Kidney epithelial cell (primary cell): ENCODE measurements at places on chromosomes 12 and 14.

DNA sequence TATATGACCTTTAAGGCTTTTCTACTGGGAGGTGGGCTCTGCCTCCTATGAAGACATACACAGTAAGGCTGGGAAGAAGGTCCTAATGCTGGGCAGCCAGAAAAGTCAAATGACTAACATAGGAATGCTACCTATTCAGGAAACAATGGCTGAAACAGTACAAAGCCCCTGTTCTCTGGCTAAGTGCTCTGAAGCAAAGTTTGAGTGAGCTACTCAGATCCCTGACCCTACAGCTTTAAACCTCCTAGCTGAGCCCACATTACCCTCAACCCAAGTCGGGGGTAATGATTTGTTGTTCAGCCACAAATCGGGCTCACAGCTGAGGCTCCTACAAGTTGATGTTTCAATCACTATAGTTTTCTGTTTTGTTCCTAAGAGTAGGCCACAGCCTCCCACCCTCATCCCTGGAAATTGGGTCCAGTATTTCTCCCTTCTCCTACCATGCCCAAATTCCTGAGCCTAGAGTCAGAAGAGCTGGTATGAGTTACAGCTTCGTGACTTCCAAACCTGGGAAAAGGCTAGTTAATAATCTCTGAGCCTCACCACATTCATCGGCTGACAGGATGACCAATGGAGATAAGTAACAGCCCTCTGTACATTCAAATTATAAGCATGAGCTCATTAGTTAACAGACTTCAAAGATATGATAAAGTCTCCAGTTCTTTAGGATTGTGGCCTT, 46.5 kb downstream of the BTBD7 start:
- DNase-seq = peak; percentile 92

GRCh38 chr12:113226696-113227568, 5.7 kb downstream of the TPCN1 start:
- no peak for DNase-seq

DNA sequence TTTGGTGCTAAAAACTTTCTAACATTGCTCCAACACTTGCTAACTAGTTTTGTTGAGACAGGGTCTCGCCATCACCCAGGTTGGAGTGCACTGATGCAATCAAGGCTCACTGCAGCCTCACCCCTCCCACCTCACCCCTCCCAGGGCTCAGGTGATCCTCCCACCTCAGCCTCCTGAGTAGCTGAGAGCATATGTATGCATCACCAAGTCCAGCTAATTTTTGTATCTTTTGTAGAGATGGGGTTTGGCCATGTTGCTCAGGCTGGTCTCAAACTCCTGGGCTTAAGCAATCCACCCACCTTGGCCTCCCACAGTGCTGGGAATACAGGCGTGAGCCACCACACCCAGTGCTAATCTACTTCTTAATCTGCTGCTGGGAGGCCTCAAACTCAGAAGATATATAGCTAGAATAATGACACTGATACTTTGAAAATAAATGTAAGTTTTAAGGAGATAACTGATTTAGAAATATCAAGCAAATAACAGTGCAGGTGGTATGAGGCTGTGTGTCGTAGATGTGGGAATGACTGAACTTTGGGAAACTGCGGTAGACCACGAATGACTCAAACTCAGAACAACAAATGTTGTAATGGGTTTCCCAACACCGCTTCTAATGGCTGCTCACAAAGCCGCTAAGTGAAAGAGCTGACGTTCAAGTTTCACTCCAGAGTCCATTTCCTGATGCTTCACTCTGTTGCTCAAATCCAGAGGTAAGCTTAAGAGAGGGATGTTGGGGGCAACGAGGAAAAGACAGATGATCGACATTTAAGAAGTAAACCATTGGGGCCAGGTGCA, 10.0 kb downstream of the TMCC3 start:
- DNase-seq = peak; percentile 95

- DNase-seq = peak; percentile 12
These were observed 49.4 kb downstream of the GPATCH2L start for GRCh38 chr14:76201162-76201561.

- no peak for DNase-seq
These were observed 13.9 kb upstream of the CLEC4E start for GRCh38 chr12:8554451-8555195.

- no peak for DNase-seq
These were observed 191.9 kb downstream of the SOX5 start for GRCh38 chr12:23757541-23757962.

- no peak for DNase-seq
These were observed 784 bp downstream of the PSMA6 start for GRCh38 chr14:35292770-35293561.

GRCh38 chr12:24788886-24789285, 160.0 kb downstream of the BCAT1 start:
- DNase-seq = no peak

DNA sequence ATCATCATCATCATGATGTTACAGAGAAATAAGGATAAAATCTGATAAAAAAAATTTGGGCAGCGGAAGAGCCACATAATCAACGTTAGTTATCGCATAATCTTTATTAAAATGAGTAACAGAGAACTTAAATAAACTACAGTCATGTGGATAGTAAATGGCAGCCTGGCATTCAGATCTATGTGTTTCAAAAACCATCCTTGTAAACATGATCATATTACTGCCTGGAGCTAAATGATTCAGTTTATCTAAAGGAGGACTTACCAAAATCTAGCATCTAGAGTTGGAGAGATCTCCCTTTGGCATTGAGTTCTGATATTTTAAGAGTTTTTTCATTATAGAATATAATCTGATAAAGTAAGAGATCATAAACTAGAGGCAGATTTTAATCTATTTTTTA, 200.1 kb upstream of the MGAT4C start:
- DNase-seq = no peak

- DNase-seq = no peak
These were observed 113.0 kb downstream of the GLT1D1 start for GRCh38 chr12:128966203-128966810.

DNA sequence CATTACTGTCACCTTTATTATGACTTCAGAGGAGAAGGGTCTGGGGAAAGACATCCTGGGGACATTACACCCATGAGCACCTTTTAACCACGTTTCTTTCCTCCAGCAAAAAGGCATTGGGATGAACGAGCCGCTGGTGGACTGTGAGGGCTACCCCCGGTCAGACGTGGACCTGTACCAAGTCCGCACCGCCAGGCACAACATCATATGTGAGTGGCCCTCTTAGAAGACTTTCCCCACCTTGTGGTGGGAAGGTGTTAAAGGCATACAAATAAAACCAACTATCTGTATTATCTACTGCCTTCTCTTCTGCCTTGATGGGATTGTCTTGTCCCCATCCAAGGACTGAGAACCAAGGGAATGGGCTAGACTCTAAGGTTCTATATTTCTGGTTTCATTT, 6.0 kb downstream of the PSMD9 start:
- DNase-seq = no peak

GRCh38 chr12:51921017-51921725, 13.9 kb downstream of the ACVRL1 start:
- no peak for DNase-seq

DNA sequence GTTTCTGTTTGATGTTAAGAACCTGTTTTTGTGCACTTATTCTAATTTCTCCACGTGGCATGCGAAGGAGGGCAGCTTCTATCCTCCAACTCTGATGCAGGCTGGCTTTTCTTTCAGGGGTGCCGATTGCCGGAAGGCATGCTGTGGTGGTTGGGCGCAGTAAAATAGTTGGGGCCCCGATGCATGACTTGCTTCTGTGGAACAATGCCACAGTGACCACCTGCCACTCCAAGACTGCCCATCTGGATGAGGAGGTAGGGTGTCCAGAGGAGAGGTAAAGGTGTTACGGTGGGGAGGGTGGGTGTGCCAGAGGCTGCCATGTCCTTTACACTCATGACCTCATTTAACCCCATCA, 29.6 kb downstream of the MTHFD1 start:
- DNase-seq = no peak

DNA sequence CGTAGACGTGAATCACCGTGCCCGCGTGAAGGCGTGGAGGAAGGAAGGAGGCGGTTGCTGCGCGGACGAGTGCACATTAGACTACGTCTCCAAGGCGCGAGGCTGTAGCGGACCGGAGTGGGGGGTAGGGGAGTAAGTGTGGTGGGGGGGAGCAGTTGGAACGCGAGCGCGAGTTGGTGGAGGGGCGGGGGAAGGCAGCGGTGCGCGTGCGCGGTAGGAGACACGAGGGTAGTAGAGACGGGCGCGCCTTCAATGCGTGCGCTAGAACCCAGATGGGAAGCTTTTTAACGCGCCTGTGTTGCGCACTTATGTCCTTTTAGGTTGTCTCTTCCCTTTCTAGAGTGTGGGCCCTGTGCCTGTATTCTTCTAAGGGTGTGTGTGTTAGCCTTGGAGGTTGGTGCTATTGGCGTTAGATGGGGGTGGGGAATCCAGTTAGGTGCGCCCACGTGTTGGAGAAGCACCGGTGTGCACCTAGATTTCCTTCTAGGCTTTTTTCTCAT, 604 bp downstream of the EIF4B start:
- no peak for DNase-seq

DNA sequence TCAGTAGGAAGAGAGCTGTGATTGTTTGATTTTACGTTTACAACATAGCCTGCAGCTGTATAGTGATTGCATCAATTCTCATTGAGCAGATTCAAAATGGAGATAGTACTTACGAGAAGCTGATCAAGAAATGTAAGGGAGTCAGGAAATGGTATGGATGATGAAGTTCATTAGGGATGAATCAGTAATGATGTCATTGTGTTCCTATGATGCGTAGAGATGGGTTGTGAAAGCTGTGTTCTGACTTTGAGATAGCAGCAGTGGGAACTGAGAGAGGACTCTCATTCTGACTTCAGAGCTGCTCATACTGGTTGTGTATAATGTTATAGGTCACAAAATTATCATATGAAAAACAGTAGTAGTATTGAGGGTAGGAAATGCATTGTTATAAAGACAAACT, 44.0 kb downstream of the TTLL5 start:
- no peak for DNase-seq

DNA sequence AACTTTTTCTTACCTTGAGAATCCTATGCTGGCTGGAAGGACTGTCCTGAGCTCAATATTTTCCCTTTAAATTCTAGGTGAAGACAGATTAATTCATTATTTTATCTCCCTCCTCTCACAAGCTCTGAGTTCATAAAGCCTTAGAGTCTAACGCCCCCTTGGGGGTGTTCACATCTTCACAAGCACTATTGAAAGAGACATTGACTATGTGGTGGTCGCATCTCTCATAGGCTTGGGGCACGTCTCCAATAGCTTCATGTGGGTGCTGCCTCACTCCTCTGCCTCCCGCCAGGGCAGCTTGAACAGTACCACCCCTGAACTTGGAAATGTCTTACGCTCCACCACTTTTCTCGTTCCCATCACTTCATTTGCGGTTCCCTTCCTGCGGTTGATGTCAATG, 106.2 kb downstream of the UNC79 start:
- no peak for DNase-seq

DNA sequence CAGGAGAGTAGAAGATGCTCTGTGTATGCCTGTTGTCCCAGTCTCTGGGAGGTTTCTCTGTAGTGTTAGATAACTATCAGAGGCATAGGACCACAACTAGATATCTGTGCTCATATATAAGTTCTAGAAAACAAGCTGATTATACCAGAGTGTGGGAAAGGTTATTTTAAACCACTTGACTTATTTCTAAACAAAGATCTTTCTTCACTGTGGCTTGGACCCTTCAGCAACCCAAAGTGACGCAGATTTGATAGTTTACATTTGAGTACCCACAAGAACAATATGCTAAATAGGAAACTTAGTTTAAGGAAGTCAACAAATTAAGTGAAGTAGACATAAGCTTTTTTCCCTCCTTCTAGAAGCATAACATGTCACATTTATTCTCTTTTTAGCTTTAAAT, 41.3 kb downstream of the RIC8B start:
- no peak for DNase-seq

GRCh38 chr14:44151130-44151820, 355.8 kb downstream of the FSCB start:
- DNase-seq = no peak

DNA sequence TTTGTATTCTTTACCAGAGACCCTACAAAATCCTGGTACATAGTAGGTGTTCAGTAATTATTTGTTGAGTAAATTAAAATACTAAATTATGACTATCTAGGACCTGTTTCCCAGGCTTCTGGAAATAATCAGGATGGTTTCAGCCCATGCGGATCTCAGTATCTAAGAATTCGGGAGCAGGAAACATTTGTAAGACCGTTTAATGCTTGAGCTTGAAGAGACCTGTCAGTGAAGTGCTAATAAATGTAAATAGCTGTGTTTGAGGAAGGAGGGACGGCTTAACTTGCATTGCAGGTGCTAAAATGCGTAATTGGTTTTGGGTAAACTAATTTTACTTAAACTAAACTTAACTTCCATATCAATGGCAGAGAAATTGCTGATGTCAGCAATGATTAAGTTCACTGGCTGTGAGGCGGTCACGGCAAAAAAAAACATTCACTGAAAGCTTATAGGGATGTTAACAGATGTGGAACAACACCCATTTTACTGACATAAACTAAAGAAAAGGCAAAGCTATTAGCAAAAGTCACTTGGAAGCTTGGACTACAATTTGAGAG, 28.6 kb upstream of the AEBP2 start:
- no peak for DNase-seq

DNA sequence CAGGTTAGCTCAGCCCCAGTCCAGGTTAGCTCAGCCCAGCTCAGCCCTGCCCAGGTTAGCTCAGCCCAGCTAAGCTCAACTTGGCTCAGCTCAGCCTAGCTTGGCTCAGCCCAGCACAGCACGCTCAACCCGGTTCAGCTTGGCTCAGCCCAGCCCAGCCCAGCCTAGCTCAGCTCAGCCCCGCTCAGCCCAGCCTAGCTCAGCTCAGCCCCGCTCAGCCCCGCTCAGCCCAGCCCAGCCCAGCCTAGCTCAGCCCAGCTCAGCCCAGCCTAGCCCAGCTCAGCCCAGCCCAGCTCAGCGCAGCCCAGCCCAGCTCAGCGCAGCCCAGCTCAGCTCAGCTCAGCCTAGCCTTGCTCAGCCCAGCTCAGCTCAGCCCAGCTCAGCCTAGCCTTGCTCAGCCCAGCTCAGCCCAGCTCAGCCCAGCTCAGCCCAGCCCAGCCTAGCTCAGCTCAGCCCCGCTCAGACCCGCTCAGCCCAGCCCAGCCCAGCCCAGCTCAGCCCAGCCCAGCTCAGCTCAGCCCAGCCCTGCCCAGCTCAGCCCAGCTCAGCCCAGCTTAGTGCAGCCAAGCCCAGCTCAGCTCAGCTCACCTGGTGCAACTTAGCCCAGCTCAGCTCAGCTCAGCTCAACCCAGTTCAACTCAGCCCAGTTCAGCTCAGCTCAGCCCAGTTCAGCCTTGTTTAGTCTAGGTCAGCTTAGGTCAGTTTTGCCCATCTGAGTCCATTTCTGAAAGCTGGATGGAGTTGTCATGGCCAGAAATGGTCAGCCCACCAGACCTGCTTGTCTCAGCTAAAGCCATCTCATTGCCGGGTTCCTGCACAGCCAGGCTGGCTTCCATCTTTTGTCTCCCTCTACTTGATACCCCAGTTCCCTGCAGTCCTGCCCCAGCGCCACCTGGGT, 333.6 kb downstream of the TMEM121 start:
- no peak for DNase-seq

DNA sequence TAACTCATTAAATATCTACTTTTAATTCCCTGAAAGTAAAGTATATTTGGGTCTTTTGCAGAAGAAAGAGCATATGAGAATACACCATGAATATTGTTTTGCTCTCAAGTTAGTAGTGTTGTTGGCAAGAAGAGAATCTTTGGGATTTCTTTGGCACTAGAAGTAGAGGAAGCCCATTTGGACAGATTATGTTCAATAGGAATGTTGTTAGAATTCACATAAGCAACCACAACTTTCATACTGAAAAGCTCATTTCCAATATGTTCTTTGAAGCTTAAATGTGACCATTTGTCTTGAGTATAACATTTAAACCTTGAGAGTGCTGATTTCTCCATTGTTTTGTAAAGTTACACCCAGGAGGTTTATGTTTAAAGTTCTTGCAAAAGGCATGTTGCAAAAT, 37.6 kb downstream of the PLEKHG7 start:
- no peak for DNase-seq
